ENCODE measurements at places on chromosomes 12 and 14.

GRCh38 chr12:95789126-95790032 is 1.2 kb downstream of the NTN4 start:
- no peak for DNase-seq

- no peak for DNase-seq
These were observed 38.0 kb downstream of the PTGER2 start for GRCh38 chr14:52352061-52352491.

- DNase-seq, result no peak
These were observed 29.4 kb downstream of the CORO1C start for GRCh38 chr12:108701779-108702441.

DNA sequence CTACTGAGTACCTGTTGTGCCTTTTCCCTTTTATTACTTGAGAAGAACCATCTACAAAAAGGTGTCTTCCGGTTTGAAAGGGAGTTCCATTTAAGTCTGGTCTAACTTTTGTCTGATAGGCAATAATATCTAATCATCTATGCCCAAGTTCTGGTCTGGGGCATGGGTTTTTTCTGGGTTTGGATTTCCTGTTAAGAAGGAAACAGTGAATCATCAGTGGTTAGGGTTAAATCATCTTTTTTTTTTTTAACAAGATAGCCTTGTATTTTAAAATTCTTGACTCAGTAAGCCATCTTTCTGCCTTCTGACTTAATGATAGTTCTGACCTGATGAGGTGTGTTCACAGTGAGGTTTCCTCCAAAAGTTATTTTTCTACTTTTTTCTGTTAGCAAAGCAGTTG is 29.3 kb upstream of the CPNE8 start:
- DNase-seq, result no peak

DNA sequence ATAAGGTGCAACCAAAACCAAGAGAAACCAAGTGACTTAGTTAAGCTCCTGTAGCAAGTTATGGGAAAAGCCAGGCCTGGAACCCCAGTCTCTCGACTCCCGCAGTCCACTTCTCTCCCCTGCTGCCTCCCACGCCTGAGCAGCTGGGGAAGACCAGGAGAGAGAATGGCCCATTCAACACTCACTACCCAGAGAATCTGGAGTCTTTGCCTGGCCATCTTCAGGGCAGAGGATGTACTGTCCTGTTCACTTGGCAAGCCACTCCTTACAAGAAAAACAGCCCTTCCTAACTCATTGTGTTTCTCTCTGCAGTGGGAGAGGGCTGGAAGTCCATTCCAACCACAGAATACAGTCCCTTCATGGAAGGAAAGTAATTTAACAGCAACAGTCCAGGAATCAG is 1.8 kb downstream of the PITPNM2 start:
- DNase-seq, result no peak

- DNase-seq, result no peak
These were observed 378.8 kb upstream of the DCN start for GRCh38 chr12:91561301-91561957.

- no peak for DNase-seq
These were observed 3.5 kb downstream of the ATP2A2 start for GRCh38 chr12:110284597-110284996.

DNA sequence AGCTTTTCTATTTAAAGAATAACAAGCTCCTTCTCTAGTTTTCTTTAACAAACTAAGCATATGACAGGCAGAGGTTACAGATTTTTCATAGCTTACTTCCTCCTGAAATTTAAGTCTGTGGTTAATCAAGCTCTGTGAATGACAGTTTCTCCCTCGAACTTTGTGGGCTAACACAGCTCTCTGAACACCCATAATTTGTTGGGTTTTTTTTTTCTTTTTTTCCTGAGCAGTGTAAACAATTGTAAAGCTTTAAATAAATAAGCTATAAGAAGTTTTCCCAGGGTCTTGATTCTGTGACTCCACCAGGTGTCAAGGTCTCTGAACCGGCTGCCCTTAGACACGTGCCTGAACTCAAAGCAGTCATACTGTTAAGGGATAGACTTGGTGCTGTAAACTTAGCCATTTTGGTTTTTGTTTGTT is 128.1 kb upstream of the AMIGO2 start:
- no peak for DNase-seq

GRCh38 chr12:120453977-120454376 is 7.7 kb downstream of the GATC start:
- DNase-seq, result no peak

DNA sequence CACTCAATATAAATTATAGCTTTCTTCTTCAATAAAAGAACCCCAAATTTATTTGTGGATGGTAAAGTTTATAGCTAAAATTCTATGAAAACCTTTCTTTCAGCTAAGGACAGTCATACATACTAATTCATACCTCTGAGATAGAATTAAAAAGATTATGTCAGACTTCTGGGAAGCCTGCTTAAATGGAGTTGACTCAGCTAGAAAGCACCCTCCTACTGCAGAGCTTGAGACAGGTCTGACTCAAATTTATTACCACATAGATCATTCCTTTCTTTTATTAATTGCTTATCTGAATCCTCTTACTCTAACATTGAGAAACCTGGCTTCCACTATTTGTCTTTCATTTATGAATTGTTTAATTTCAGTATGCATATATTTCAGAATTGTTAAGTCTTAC is 1007.0 kb upstream of the LRFN5 start:
- no peak for DNase-seq

DNA sequence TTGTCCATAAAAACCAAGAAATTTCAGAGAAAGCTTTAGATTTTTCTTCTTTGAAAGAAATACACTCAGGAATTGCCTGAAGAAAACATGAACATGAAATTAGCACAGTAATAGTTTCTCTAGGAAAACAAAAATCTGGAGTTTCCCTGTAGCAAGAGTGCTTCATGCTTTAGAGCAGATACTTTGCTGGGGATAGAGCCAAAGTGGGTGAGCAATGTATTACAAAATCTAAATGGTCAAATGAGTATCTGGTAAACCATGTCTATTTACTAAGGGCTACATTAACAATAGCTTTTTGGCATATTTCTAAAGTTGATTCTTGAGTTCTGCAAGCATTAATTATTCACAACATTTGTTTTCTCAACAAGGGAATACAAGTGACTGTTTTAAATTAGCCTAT is 26.2 kb downstream of the AVPR1A start:
- no peak for DNase-seq

GRCh38 chr12:113145720-113146551 is 3.6 kb upstream of the CFAP73 start:
- no peak for DNase-seq

- DNase-seq, result no peak
These were observed 8.7 kb upstream of the EML1 start for GRCh38 chr14:99784508-99784907.

DNA sequence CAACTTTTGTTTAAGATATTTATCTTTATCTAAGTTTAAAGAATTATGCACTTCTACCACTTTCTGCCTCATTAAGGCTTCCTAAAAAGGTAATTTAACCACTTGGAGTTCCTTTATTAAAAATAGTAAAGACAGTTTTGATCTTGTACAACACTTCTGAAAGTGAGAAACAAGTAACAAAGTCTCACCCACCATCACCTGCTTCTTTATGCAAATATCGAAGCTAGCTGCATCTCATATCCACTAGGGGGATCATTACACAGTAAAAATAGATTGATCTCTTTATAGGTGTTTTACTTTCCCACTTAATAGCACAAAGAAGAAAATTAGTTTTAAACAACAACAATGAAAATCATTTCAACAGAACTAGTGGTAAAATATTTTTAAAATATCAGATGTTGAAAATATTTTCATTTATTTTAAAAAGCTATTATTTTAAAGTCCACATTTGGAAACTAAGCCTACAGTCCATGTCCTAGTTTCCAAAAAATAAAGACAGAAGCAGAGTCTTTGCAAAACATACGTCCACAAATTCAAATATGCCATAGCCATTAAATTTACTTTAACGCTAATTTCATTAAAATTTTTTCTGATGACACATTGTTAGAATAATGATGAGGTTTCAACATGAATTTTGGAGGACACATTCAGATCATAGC is 160.0 kb upstream of the SOX5 start:
- DNase-seq, result no peak

DNA sequence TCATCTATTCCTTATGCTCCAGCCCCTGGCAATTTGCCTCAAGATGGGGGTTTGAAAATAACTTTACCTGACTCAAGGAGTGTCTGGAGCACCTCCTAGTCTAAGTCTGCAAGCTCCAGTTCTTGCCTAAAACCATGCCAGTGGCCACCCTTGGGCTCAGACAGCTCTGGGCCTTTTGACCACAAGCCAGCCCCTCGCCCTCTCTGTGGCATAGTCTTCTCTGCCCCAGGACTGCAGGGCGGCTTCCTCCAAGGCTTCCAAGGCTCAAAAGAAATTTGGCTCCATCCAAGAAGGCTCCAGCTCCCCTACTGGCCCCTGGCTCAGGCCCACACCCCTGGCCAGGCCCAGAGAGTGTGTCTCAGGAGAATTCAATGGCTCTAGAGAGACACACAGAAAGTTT is 14.8 kb downstream of the ACVRL1 start:
- no peak for DNase-seq

DNA sequence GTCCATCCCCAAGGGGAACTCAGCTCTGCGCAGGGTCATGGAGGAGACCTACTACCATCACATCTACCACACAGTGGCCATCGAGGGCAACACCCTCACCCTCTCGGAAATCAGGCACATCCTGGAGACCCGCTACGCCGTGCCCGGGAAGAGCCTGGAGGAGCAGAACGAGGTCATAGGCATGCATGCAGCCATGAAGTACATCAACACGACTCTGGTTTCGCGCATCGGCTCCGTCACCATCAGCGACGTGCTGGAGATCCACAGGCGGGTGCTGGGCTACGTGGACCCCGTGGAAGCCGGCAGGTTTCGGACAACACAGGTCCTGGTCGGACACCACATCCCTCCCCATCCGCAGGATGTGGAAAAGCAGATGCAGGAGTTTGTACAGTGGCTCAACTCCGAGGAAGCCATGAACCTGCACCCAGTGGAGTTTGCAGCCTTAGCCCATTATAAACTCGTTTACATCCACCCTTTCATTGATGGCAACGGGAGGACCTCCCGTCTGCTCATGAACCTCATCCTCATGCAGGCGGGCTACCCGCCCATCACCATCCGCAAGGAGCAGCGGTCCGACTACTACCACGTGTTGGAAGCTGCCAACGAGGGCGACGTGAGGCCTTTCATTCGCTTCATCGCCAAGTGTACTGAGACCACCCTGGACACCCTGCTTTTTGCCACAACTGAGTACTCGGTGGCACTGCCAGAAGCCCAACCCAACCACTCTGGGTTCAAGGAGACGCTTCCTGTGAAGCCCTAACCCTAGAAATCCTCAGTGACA is 3.8 kb downstream of the FICD start:
- no peak for DNase-seq
